ENCODE measurements at places on chromosomes 6 and 20.

- DNase-seq: no peak
These were observed 30.7 kb downstream of the TRAM2 start for GRCh38 chr6:52546192-52546591.

- DNase-seq: no peak
These were observed 621 bp downstream of the GPR63 start for GRCh38 chr6:96836631-96837080.

DNA sequence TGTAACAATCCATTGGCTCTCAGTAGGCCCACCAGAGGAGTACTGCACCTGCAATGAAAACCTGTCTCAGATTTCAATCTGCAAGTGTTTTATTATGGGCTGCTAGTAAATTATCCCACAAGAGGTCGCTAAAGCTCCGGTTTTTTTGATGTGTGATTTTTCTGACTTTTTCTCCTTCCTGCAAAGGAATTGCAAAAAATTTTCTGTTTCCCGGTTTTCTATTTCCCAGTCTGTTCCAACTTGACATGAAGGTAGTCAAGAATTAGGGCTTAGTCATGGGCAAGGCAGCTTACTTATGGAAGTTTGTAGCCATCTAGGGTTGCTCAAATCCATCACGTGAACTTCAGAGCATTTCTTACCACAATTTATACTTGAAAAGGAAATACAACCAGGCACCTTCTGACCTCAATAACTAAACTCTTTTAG, 38.5 kb upstream of the AHI1 start:
- DNase-seq: peak; percentile 10

DNA sequence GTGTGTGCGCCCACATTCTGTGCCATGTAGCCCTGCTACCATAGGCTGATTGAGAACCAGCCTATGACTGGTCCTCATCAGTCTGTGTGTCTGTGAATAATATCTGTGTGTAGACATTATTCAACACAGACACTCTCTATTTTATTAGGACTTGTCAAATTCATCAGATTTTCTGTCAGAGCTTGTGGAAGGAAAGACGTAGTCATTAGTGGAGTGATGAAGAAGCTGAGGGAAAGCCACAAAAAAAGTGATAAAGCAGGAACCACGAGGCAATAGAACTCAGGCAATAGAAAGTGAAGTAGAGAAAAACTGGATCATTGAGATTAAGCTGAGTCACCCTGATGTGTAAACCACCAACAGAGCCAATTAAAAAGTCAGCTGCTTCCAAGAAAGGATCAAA, 122.2 kb upstream of the MARCKS start:
- no peak for DNase-seq

GRCh38 chr6:160172704-160173103, 51.1 kb downstream of the SLC22A1 start:
- DNase-seq: no peak

- DNase-seq: no peak
These were observed 50.3 kb downstream of the OLIG3 start for GRCh38 chr6:137443901-137444300.

DNA sequence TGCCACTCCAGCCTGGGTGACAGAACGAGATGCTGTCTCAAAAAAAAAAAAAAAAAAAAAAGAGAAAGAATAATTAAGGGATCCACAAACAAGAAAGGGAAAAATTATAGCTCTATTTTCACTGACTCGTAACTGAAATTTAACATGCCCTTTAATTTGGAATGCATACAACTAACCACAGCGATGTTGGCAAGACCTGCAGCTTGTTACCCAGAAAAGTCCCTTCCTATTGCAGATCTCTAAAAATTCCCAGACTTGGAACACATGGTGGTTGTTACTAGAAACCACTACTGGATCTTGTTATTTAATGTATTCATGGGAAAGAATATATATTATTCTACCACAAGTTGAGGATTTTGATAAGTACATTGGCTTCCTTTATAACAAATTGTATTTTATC, 27.8 kb upstream of the SMIM28 start:
- DNase-seq: no peak

DNA sequence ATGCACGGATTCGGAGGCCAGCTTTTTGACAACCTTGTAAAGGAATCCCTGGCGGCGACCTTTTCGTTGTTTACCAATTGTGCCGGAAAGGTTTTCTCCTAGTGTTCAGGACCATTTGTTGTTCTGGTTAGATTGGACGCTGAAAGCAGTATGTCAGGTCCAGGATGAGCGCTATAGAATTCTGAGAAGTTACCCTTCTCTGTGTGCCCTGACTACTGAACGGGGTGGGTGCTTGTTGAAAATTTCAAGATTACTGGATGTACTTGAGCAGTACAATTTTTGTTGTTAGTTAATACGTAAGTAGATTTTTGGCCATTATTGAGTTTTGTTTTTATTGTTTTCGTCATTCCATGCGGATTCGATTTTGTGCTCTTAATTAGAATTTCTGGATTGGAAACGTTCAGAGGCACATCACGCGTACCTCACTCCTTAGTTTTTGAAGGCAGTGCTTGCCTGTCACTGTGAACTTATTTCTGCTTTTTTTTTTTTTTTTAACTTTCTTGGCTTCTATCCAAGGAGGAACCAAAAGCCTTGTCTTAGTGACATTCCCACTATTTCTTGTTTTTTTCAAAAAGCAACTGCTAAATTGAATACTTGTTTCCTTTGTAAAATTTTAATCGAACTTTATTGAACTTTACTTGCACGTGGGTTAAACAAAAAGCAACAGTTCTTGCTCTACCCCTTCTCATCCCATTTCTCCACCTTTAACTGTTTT, 898 bp downstream of the XRN2 start:
- no peak for DNase-seq

DNA sequence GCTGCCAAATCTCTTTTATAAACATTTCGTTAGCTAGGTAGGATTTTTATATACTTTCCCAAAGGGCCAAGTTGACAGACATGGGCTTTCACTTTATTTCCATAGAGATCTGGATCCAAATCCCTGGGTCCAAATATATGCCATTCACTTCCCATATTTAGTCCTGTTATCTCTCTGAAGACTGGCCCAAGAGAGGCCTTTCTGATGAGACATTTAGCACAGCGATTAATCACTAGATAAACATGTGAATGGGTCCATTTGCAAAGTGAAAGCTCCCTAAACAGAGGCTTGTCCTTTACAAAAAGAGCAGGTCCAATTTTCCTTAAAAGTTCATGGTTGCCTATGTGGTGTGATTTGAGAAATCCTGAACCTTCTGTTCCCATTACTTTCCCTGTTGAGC, 132.6 kb downstream of the TRMT11 start:
- DNase-seq: no peak

- DNase-seq: no peak
These were observed 9.4 kb downstream of the PACSIN1 start for GRCh38 chr6:34475238-34475682.

DNA sequence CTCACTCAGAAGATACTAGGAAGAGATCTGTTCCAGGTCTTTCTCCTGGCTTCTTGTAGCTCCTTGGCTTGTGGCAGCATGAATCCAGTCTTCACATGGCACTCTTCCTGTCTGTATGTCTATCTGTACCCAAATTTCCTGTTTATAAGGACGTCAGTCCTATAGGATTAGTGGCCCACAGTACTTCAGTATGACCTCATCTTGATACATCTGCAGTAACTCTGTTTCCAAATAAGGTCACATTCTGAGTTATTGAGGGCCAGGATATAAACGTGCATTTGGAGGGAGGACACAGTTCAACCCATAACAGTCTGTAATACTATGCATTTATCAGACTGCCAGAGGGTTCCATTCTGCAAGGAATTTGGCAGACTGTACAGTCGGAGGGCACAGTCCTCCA, 57.6 kb upstream of the DYNLRB1 start:
- no peak for DNase-seq

DNA sequence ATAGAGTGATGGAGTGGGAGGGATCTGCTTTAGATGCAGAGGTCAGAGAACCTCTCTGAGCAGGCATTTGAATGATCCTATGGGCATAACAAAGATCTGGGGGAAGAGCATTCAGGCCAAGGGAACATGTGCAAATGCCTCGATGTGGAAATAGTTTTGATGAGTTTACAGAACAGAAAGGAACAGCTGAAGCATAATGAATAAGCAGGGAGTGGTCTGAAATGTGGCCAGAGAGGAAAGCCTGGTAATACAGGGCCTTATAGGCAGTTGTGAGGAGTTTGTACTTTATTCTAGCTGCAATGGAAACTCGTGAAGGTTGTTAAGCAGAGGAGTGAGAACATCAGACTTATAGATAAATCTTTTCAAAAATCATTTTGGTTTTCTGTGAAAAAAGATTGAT, 33.0 kb upstream of the ME1 start:
- no peak for DNase-seq

Data from activated gamma-delta T cell treated with Interleukin-2 at 50 U/mL for 16 hours (primary cell).